ENCODE measurements at places on chromosomes 2 and 18. TPM values are rescaled to one million over a fixed set of nuclear protein-coding genes. Genes with fewer than 3 reads are reported as not detected.

DNA sequence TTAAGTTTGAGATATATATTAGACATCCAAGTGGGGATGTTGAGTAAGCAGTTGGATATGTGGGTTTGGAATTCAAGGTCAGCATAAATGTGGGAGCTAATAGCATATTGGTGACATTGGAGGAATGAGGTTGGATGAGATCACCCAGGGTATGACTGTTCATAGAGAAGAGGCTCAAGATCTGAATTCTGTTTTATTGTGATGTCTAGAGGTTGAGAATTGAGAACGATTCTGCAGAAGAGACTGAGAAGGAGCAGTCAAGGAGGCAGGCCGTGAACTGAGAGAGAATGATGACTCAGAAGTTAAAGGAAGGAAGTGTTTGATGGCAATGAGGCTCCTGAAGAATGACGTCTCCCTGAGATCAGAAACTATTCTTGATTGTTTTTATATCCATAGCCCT is 5.9 kb downstream of the SERPINB11 start:
- DNase-seq = no peak
- no peak overlapping the region for H3K27ac ChIP-seq
- no peak overlapping the region for H3K4me3 ChIP-seq
- H3K36me3 ChIP-seq = no peaks in the 10 kb centered on the region
- no peaks in the 10 kb centered on the region for H3K27me3 ChIP-seq

DNA sequence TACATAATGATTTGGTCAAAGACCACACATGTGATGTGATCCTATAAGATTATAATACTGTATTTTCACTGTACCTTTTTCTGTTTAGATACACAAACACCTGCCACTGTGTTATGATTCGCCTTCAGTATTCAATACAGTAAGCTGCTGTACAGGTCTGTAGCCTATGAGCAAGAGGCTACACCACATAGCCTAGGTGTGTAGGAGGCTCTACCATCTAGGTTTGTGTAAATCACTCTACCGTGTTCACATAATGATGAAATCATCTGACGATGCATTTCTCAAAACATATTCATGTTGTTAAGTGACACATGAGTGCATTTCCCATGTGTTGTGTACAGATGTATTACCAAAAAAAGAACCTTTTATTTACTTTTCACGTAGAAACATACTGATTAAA is 74.5 kb downstream of the USP40 start:
- no peak for DNase-seq
- H3K36me3 ChIP-seq = peaks cover 59% of the 10 kb centered on the region
- H3K4me1 ChIP-seq = peaks cover 9% of the 10 kb centered on the region

DNA sequence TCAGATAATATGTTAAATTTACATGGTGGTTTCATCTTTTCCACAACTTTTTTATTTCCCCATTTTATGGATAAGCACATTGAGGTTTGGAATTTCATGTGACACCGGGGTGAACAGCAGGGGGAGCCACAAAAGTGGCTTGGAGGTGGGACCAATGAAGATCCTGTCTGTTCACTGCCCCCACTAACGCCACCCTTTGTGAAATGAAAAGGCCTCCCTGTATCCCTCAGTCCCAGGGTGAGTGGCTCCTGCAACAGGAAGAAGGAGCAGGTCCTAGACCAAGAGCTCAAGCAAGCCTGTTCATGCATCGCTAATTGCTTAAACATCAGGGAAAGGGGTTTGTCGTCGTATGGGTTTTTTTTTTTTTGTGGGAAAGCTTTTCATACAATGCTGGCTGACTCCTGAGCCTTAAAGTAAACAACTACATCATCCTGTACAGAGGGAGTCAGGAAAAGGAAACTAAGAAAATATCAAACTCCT is 267.8 kb upstream of the EPAS1 start:
- H3K36me3 ChIP-seq = no peaks in the 10 kb centered on the region
- DNase-seq = no peak
- H3K27me3 ChIP-seq = no peaks in the 10 kb centered on the region
- peaks cover 31% of the 10 kb centered on the region for H3K4me1 ChIP-seq

SCN9A gene
- total RNA-seq = 10.5 TPM

GRCh38 chr2:216694082-216694825 is 1.1 kb downstream of the IGFBP5 start:
- H3K36me3 ChIP-seq = no peaks in the 10 kb centered on the region
- peak; percentile 73 for DNase-seq
- peak overlapping the region; percentile 64 for H3K27ac ChIP-seq
- peaks cover 40% of the 10 kb centered on the region for H3K27me3 ChIP-seq
- H3K4me1 ChIP-seq = peaks cover 19% of the 10 kb centered on the region
- peak overlapping the region; percentile 46 for H3K4me3 ChIP-seq

KCNG3 gene
- 1.3 TPM for total RNA-seq

DNA sequence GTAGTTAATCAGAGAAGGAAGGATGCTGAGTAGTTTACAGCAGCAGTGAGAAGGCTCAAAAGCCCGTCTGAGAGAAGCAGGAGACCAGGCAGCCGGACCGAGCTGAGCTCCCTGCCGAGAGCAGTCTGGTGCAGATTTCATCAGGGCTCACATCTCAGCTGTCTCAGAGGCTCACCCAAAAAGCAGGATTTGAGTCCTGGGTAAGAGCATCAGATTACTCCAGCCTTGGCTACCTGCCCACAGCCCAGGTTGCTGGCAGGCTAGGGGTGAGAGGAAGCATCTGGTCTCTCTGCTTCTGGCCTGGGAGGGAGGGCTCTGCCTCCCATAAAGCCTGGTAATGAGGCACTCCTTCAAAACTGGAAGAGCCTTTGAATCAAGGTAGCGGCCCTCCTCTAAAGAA is 140.5 kb downstream of the ST6GAL2 start:
- H3K36me3 ChIP-seq = no peaks in the 10 kb centered on the region
- no peak for DNase-seq
- H3K27ac ChIP-seq = no peak overlapping the region
- no peak overlapping the region for H3K4me3 ChIP-seq

ZNF516 gene
- 28.0 TPM for total RNA-seq

PROKR1 gene
- total RNA-seq = not detected

IL36RN gene
- total RNA-seq = not detected

DNA sequence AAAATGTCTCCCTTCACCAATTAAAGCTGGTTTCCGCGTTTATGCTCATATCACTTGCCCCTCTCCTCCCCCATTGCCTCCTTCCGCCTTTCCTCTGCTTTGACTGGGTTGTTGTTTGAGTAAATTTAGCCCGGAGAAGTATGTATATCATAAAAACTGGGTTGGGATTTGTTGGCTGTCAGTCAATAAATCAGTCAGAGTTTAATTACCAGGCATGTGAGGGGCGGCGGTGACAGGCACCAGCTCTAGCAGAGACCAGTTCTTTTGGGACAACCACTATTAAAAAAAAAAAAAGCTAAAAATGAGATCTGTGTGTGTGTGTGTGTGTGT is 382.4 kb upstream of the SMIM21 start:
- no peaks in the 10 kb centered on the region for H3K36me3 ChIP-seq
- H3K27ac ChIP-seq = peak overlapping the region; percentile 36
- H3K4me3 ChIP-seq = peak overlapping the region; percentile 8
- no peaks in the 10 kb centered on the region for H3K4me1 ChIP-seq

DNA sequence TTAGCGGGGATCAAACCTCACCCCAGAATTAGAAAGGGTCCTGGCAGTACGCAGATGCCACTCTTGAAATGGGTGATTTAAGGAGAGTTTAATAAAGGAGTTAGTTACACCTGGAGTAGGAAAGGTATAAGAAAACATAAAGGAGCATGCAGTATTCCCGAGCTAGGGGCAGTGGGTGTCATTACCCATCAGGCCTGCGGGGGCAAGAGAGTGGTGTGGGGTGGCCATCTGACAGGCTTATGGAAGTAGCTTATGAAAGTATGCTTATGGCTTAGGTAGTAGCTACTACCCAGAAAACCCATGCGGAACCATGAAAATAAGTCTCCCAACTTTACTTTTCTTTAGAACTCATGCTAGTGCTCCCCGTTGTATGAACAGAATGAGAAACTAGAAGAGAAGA is 568.9 kb upstream of the ACVR2A start:
- no peak for DNase-seq
- H3K27me3 ChIP-seq = no peaks in the 10 kb centered on the region
- H3K4me1 ChIP-seq = no peaks in the 10 kb centered on the region
- H3K27ac ChIP-seq = no peak overlapping the region
- H3K36me3 ChIP-seq = no peaks in the 10 kb centered on the region
- no peak overlapping the region for H3K4me3 ChIP-seq

- no peaks in the 10 kb centered on the region for H3K27me3 ChIP-seq
- no peak overlapping the region for H3K27ac ChIP-seq
- peaks cover 8% of the 10 kb centered on the region for H3K4me1 ChIP-seq
- H3K36me3 ChIP-seq = no peaks in the 10 kb centered on the region
Measured at GRCh38 chr18:2513616-2514015, 57.7 kb downstream of the METTL4 start.

DNA sequence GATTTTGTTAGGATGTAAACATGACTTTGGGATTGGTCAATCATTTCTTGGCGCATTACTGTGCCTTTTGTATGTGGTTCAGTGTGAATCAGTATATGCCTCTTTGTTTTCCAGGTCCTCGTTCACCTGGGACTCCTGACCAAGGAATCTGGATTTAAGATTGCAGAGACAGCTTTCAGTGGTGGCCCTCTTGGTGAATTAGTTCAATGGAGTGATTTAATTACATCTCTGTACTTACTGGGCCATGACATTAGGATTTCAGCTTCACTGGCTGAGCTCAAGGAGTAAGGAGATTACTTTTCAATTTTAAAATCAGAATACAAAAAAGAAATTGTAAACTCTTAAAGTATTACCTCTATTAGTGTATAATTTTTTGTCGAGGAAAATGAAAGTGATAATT is 87.6 kb downstream of the MGAT5 start:
- no peaks in the 10 kb centered on the region for H3K36me3 ChIP-seq
- no peaks in the 10 kb centered on the region for H3K27me3 ChIP-seq
- no peak overlapping the region for H3K4me3 ChIP-seq
- no peak for DNase-seq
- H3K4me1 ChIP-seq = no peaks in the 10 kb centered on the region
- H3K27ac ChIP-seq = no peak overlapping the region
